ENCODE measurements at places on chromosomes 2 and 18.

DNA sequence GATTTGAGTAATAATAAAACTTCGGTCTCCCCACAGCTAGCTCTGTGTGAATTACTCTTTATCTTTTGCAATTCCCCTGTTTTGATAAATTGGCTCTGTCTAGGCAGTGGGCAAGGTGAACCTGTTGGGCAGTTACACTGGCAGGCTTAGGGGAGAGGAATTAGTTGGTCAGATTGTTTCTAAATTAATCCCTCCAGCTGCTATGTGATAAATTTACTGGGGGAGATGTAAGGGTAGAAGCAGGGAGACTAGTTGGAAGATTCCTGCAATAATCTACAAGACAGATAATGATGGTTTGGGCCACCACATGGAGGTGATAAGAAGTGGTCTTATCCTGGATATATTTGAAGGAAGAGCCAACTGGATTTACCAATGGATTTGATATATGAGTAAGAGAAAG lies 118.5 kb upstream of the TACR1 start:
- no peak for DNase-seq

GRCh38 chr2:144310889-144311608 lies 208.9 kb downstream of the ZEB2 start:
- no peak for DNase-seq

DNA sequence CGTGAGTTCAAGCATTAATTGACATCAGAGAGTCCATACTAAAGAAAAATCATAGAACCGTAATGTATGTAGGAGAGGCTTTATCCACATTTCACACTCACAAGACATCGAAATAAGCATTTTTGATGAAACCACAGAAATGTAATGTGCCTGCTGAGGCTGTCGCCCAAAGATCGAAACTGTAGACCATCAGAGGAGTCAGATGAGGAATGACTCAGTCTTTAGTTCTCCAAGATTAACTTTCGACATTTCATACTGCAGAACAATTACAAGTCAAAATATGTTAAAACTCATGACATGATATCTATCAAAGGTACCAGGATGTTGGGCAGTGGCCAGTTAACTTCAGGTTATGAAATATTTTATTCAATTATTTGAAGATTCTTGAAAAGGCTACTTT lies 79.6 kb downstream of the RAB31 start:
- no peak for DNase-seq

DNA sequence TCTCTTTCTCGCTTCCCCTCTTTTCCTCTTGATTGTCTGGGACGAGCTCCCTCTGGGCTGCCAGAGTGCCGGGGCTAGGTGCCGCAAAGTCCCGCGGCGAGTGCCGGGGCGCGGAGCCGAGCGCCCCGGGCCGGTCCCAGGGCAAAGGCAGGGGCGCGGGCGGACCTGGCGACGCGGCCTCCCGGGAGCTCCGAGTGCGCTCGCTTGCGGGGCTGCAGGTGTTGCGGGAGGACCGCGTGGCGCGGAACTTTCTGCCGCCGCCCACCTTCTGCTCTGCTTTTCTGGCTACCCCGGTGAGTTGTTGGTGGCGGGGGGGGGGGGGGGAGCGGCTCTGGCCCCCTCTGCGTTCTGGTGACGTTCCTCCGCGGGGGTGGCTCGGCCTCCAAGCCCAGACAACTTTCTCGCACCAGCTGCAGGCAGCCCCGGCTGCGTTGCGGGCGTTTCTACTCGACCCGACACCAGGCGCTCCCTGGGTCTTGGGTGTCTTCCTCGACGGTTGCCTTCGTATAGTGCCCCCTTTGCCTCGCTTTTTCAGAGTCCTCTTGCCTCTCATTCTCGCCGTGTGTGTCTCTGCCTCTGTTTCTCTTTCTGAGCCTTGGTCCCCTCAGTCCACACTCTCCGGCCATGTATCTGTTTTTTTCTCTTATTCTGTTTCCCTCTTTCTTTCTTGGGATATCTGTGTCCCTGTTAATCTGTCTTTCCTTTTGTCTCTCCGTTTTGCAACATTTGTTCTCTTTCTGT lies 759 bp downstream of the GALNT13 start:
- no peak for DNase-seq

- no peak for DNase-seq
These were observed 19.9 kb downstream of the SIGLEC15 start for GRCh38 chr18:45845410-45845809.

- no peak for DNase-seq
These were observed 269.0 kb upstream of the SLC39A10 start for GRCh38 chr2:195388028-195388427.

- no peak for DNase-seq
These were observed 64.6 kb upstream of the TANC1 start for GRCh38 chr2:158903711-158904405.

GRCh38 chr2:38433607-38433975 lies 56.5 kb upstream of the ATL2 start:
- no peak for DNase-seq

GRCh38 chr18:8439055-8439454 lies 170.2 kb upstream of the RAB12 start:
- no peak for DNase-seq

- DNase-seq = no peak
These were observed 56.7 kb upstream of the ZDBF2 start for GRCh38 chr2:206217743-206218142.

DNA sequence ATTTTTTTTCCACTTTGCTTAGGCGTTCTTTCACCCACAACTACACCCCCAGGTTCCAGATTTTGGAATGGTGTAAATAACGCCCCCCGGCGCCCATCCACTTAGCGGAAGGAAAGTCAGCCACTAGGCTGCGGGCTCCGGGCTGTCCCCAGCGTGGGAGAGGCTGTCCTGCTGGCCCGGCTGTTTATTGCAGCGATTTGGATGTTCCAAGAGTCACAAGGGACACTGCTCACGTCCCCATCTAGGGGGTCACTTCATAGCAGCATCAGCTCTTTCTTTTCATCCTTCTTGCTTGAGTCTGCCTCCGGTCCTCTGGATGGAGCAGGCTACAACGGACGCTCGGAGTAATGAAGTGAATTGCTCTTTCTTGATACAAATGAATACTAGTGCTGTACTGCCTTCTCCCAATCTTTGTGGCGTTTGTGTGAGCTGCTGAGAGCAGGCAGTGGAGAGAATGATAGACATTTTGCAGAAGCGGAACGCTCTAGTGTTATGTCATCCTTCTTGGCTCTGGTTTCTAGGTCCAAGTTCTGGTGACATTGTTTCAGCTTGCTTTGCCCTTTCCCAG lies 50.7 kb upstream of the PAIP2B start:
- DNase-seq = peak; percentile 40

GRCh38 chr2:192687015-192687414 lies 492.3 kb upstream of the TMEFF2 start:
- DNase-seq = no peak

Measured in OCI-LY7 (cell line).